GM23248 (cell line): ENCODE measurements at places on chromosomes 4 and X.

- H3K27ac ChIP-seq: no peak overlapping the region
- peaks cover 4% of the 10 kb centered on the region; the same call in 1 of the 2 replicates for H3K36me3 ChIP-seq
- H3K27me3 ChIP-seq: no peaks in the 10 kb centered on the region
These were observed 122.8 kb downstream of the DIPK2B start for GRCh38 chrX:45077748-45078424.

- H3K36me3 ChIP-seq: no peaks in the 10 kb centered on the region
- DNase-seq: no peak
- H3K4me3 ChIP-seq: no peak overlapping the region
- no peaks in the 10 kb centered on the region for H3K27me3 ChIP-seq
These were observed 556.8 kb upstream of the PCDH10 start for GRCh38 chr4:132592340-132592739.

DNA sequence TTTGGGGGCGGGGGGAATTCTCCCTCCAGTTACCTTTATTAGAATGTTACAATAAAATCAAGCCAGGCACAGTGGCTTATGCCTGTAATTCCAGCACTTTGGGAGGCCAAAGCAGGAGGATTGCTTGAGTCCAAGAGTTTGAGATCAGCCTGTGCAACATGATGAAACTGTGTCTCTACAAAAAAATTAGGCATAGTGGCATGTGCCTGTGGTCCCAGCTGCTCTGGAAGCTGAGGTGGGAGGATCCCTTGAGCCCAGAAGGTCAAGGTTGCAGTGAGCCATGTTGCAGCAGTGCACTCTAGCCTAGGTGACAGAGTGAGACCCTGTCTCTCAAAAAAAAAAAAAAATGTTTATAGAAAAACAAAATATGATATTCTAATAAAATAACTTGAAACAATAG is 5.3 kb upstream of the UBE2D3 start:
- no peaks in the 10 kb centered on the region for H3K36me3 ChIP-seq
- no peak overlapping the region for H3K27ac ChIP-seq
- H3K4me1 ChIP-seq: peaks cover 12% of the 10 kb centered on the region
- H3K27me3 ChIP-seq: no peaks in the 10 kb centered on the region

DNA sequence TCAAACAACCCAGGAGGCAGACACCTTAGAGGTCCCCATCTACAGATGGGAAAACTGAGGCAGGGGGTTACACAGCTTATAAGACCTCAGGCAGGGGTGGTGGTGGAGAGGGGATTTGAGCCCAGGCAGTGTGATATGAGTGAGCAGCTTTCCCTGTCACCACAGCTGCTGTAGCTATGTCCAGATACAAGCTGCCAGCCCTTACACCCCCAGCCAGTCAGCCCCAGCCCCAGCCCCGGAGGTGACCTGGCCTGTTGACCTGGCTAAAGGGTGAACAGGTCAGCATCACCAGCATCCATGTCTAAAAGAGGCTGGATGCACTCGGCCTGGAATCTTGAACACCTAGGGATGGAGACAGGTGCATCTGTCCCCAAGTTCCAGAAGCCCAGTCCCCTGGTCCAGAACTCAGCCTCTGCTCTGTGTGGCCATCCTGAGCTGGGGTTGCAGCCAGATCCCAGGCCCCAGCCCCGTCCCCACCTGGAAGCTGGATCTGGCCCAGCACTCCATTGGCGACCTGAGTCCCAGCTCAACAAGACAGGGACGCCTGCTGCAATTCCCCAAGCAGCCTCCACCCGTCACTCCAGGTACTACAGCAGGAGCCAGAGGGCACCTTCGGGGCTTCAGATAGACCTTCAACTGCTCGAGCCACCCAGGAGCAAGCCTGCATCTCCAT is 89.5 kb downstream of the JAKMIP1 start:
- no peak for DNase-seq
- no peaks in the 10 kb centered on the region for H3K36me3 ChIP-seq
- no peaks in the 10 kb centered on the region for H3K4me1 ChIP-seq
- H3K27me3 ChIP-seq: peaks cover 8% of the 10 kb centered on the region
- no peak overlapping the region for H3K27ac ChIP-seq

- 0 out of 2 replicates have a peak overlapping the region, but pooled peaks have one; percentile 6 for H3K27ac ChIP-seq
- H3K4me3 ChIP-seq: no peak overlapping the region
- peak; percentile 26 for DNase-seq
- H3K36me3 ChIP-seq: no peaks in the 10 kb centered on the region
- H3K27me3 ChIP-seq: no peaks in the 10 kb centered on the region
These were observed 88.7 kb downstream of the SLC16A2 start for GRCh38 chrX:74509989-74510388.

- no peaks in the 10 kb centered on the region for H3K36me3 ChIP-seq
- peaks cover 4% of the 10 kb centered on the region; the same call in 1 of the 2 replicates for H3K27me3 ChIP-seq
- no peaks in the 10 kb centered on the region for H3K4me1 ChIP-seq
- no peak overlapping the region for H3K27ac ChIP-seq
- no peak for DNase-seq
These were observed 254.0 kb downstream of the SNCA start for GRCh38 chr4:89582756-89583505.

GRCh38 chr4:2954358-2955185 is 8.6 kb downstream of the NOP14 start:
- peaks cover 9% of the 10 kb centered on the region for H3K4me1 ChIP-seq
- H3K27me3 ChIP-seq: no peaks in the 10 kb centered on the region
- peaks cover 61% of the 10 kb centered on the region for H3K36me3 ChIP-seq
- no peak overlapping the region for H3K4me3 ChIP-seq
- DNase-seq: no peak

DNA sequence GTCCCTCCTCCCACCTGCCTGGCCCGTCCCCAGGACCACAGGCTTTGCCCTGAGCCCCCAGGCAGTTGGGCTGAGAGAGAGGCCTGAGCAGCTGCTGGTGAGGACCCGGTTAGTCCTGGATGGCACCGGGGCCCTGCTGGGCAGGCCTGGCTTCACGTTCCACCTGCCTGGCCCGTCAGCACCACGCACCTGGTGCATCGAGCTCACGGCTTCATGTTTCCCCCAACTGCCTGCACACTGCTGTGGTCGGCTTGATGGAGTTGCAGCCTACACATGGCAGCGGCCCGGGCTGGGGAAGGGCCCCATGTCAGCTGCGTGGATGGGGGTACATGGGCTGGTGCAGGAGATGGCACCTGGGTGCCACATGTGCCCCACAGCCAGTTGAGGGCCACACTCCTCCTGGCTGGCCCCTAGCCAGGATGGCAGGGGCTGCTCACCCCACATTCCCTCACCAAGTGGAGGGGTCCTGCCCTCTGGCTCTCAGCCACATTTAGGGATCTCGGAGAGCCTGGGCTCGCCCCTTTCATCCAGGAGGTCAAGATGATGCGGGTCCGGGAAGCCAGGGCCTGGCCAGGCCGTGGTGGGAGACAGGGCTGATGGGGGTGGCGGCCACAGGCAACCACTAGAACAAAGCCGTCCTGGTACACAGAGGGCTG is 28.5 kb downstream of the NKX1-1 start:
- no peaks in the 10 kb centered on the region for H3K36me3 ChIP-seq
- no peaks in the 10 kb centered on the region for H3K4me1 ChIP-seq
- H3K27me3 ChIP-seq: no peaks in the 10 kb centered on the region
- H3K27ac ChIP-seq: no peak overlapping the region
- no peak overlapping the region for H3K4me3 ChIP-seq

GRCh38 chr4:128825226-128825625 is 15.7 kb downstream of the JADE1 start:
- H3K27me3 ChIP-seq: no peaks in the 10 kb centered on the region
- peak; percentile 17 for DNase-seq
- no peaks in the 10 kb centered on the region; the same call in 1 of the 2 replicates for H3K36me3 ChIP-seq
- H3K27ac ChIP-seq: no peak overlapping the region

GRCh38 chr4:142574306-142574705 is 271.8 kb downstream of the INPP4B start:
- H3K36me3 ChIP-seq: no peaks in the 10 kb centered on the region
- H3K4me1 ChIP-seq: no peaks in the 10 kb centered on the region
- H3K27ac ChIP-seq: no peak overlapping the region
- H3K27me3 ChIP-seq: no peaks in the 10 kb centered on the region
- H3K4me3 ChIP-seq: no peak overlapping the region
- DNase-seq: no peak

- H3K27ac ChIP-seq: no peak overlapping the region
- no peak overlapping the region for H3K4me3 ChIP-seq
- peaks cover 8% of the 10 kb centered on the region; the same call in 1 of the 2 replicates for H3K4me1 ChIP-seq
- H3K27me3 ChIP-seq: no peaks in the 10 kb centered on the region
- DNase-seq: no peak
These were observed 29.8 kb upstream of the SH3D19 start for GRCh38 chr4:151355155-151355554.

- H3K4me1 ChIP-seq: no peaks in the 10 kb centered on the region
- no peaks in the 10 kb centered on the region for H3K36me3 ChIP-seq
- no peak for DNase-seq
- no peak overlapping the region for H3K4me3 ChIP-seq
These were observed 43.2 kb downstream of the ANOS1 start for GRCh38 chrX:8688776-8689175.

DNA sequence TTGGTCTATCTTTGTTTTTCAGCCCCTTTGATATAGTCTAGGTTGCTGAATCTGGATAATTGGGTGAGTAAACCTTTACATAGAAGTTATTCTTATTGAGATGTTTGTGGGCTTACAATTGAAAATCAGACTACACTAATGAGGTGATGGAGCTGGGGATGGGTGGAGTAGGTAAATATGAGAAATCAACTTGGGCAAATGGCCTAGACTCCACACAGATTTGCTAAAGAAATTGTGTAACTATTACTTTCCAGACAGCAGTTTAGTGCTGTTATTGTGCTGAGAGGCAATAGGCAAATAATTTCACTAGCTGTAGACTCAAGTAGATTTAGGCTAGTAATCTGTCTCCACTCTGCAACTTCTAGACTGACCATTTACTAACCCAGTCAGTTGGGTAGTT is 8.2 kb downstream of the DIAPH2 start:
- H3K4me3 ChIP-seq: no peak overlapping the region
- H3K4me1 ChIP-seq: peaks cover 9% of the 10 kb centered on the region
- DNase-seq: peak; percentile 49

DNA sequence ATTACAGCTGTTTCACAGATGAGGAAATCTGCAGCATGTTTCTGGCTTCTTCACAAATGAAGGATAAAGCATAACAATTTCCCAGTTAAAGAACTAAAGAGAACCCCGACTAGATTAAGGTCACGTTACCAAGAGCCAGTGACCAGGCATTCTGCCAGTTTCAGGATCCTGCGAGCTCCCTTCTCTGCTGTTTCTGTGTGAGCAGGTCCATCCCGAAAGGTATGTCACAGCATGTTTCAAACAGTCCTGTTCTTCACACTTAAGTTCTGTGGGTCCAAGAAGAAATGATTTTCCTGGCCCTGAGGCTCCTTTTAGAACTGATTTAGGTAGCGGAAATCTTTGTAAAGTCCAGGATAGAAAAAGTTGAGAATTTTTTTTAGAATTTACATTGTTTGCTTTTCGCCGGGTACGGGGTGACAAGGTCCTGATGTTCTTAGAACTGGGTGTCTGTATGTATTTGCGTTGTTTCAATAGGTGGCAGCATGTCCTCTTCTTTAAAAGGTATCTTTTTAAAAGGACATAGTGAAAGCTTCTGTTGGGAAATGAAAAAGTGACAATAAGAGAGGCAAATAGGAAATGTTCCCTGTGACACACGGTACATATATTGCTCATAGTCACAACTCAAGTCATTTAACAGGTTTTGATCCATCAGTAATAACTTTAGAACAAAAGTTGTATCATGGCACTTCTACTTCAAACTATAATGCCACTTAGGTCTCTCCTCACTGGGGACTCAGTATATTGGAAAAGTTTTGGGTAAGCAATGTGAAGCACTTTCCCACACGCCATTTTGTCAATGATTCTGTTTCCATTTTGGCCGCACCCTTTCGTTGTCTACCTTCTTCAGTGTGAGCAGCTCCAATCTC is 18.4 kb downstream of the IL21 start:
- peak; percentile 67 for DNase-seq
- no peaks in the 10 kb centered on the region for H3K4me1 ChIP-seq
- H3K27me3 ChIP-seq: no peaks in the 10 kb centered on the region
- H3K36me3 ChIP-seq: no peaks in the 10 kb centered on the region
- H3K27ac ChIP-seq: no peak overlapping the region
- H3K4me3 ChIP-seq: peak overlapping the region; percentile 22; the same call in 1 of the 2 replicates
